ENCODE measurements at places on chromosomes 7 and 10. TPM values are rescaled to one million over a fixed set of nuclear protein-coding genes. Genes with fewer than 3 reads are reported as not detected.

- H3K4me3 ChIP-seq = no peak overlapping the region
- DNase-seq = no peak
- H3K27me3 ChIP-seq = peaks cover 4% of the 10 kb centered on the region
- H3K4me1 ChIP-seq = peaks cover 28% of the 10 kb centered on the region
- no peak overlapping the region for H3K27ac ChIP-seq
- no peaks in the 10 kb centered on the region for H3K36me3 ChIP-seq
These were observed 197.2 kb downstream of the REEP3 start for GRCh38 chr10:63718421-63718820.

SFRP4 gene
- not detected for total RNA-seq

ANKRD2 gene
- 0.15 TPM for total RNA-seq

DNA sequence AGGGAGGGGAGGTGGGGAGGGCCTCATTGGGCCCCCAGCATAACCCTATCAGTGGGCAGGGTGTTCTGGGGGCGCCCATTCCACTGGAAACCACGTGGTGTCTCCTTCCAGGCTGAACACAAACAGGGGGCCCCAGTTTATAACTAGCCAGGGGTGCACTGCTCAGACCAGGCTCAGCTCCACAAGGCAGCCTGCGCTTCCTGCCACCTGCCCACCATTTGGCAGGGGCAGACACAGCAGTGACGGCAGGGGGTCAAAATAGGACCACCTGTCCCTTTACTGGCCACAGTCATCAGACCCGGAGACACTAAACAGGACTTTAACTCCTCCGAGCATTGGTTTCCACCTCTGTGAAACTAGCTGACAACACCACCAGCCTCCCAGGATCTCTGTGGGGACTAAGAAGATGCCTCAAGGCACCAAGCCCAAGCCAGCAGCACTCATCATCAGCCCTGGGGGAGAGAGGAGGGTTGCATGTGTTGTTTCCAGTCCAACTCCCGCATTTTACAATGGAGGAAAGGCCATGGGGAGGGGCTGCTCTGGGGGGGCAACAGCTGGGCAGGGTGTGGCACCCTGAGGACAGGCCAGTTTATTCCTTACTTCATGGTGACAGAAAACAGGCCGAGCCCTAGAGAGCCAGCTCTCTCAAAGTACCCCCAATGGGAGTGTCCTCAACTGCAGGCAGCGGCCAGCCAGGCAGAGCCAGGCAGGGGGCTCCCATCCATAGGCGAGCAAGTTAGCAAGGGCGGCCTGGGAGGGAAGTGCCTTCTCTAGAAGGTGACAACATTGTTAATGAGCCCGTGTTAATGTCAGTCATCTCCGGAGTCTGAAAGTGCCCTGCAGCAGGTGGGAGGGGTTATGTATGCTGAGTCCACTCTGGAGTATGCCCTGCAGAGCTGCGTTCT is 127.6 kb downstream of the TNS3 start:
- H3K36me3 ChIP-seq = no peaks in the 10 kb centered on the region
- H3K27ac ChIP-seq = no peak overlapping the region
- H3K4me1 ChIP-seq = no peaks in the 10 kb centered on the region
- H3K27me3 ChIP-seq = no peaks in the 10 kb centered on the region

FBXO24 gene
- total RNA-seq = 1.8 TPM

GRCh38 chr10:69318106-69318866 is 40.0 kb downstream of the HK1 start:
- no peaks in the 10 kb centered on the region for H3K27me3 ChIP-seq
- peak overlapping the region; percentile 97 for H3K4me3 ChIP-seq
- H3K36me3 ChIP-seq = peaks cover 20% of the 10 kb centered on the region
- peak; percentile 92 for DNase-seq

DNA sequence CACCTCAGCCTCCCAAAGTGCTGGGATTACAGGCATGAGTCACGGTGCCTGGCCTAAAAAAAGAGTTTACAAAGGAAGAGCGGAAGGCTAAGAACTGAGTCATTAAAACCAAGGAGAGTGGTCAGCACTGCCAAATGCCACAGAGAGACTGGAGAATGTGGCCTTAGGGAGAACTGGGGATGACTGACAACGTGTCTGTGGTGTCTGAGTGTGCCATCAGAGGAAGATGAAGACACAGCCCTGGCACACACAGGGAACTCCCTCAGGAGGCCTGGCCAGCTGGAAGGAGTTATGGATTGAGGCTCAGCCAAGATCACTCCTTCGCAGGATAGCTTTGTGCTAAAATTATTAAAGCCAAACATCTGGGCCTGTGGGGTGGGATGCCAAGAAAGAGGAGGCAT is 3.9 kb upstream of the INA start:
- H3K36me3 ChIP-seq = no peaks in the 10 kb centered on the region
- DNase-seq = no peak
- peaks cover 7% of the 10 kb centered on the region for H3K4me1 ChIP-seq
- H3K4me3 ChIP-seq = no peak overlapping the region
- no peak overlapping the region for H3K27ac ChIP-seq

DNA sequence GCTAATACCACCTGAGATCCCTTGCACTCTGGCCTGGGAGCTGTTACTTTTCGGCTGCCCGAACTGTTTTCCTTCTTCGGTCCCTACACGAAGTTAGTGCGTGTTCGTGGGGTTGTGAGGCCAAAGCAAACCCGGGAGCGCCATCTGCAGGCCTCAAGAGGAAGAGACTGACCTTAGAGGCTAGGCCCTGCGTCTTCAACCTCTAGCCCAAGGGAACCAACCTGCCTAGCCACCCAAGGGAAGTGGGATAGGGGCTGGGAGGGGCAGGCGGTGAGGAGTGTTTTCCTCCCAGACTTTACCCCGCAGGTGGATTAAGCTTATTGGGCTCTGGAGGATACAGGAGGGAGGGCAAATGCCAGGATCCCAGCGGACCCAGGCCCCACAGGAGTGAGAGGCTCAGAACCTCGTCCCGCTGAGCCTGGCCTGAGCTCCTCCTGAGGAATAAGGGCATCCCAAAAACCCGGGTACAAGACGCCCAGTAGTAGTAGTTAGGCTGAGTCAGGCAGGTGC is 1.7 kb upstream of the PAX2 start:
- peaks cover 26% of the 10 kb centered on the region for H3K4me1 ChIP-seq
- no peak overlapping the region for H3K4me3 ChIP-seq
- no peak overlapping the region for H3K27ac ChIP-seq
- peaks cover 85% of the 10 kb centered on the region for H3K27me3 ChIP-seq
- DNase-seq = peak; percentile 62

- no peaks in the 10 kb centered on the region for H3K27me3 ChIP-seq
- H3K36me3 ChIP-seq = no peaks in the 10 kb centered on the region
- peak overlapping the region; percentile 53 for H3K27ac ChIP-seq
These were observed 235.2 kb upstream of the GRB10 start for GRCh38 chr7:51017576-51018535.

DNA sequence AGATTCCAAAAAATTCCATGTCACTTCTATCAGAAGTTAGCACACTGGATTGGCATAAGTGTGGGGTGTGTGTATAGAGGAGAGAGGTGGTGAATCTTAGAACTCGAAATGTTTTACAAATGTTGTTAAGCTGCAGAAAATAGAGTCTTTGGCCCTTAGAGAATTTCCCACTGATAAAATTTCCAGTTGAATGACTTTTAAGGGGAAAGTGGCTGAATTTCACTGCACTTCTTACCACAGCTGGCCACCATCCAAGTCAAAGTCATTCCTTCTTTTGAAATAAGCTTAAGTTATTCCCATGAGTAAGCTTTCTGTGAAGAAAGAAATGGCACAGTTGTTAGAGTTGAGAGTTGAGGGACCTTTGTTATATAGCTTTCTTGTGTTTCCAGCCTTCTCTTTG is 13.9 kb downstream of the VCL start:
- no peak overlapping the region for H3K27ac ChIP-seq
- H3K27me3 ChIP-seq = no peaks in the 10 kb centered on the region
- DNase-seq = no peak
- no peak overlapping the region for H3K4me3 ChIP-seq
- peaks cover 25% of the 10 kb centered on the region for H3K36me3 ChIP-seq

DNA sequence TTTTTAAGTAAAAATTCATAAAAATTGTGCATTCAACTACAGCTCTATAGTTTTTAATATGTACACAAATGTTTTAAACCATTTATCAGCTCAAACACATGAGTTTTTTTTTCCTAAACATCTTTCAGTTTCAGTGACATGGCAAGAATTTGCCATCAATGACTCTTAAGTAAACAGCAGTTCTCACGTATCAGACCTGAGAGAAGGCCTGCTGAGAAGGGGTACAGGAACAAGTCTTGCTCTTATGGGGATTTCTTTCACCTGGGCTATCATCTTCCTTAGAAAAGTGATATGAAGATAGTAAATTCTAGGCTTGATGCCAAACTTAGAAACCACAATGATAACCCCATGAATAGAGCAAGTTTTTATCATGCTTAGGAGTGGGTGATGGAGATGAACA is 467.8 kb downstream of the ARL4A start:
- H3K36me3 ChIP-seq = no peaks in the 10 kb centered on the region
- no peak overlapping the region for H3K4me3 ChIP-seq
- DNase-seq = no peak
- H3K27me3 ChIP-seq = peaks cover 4% of the 10 kb centered on the region

GRCh38 chr10:48417374-48417773 is 110.9 kb downstream of the MAPK8 start:
- H3K4me1 ChIP-seq = peaks cover 2% of the 10 kb centered on the region
- H3K27me3 ChIP-seq = no peaks in the 10 kb centered on the region
- H3K36me3 ChIP-seq = peaks cover 19% of the 10 kb centered on the region

DNA sequence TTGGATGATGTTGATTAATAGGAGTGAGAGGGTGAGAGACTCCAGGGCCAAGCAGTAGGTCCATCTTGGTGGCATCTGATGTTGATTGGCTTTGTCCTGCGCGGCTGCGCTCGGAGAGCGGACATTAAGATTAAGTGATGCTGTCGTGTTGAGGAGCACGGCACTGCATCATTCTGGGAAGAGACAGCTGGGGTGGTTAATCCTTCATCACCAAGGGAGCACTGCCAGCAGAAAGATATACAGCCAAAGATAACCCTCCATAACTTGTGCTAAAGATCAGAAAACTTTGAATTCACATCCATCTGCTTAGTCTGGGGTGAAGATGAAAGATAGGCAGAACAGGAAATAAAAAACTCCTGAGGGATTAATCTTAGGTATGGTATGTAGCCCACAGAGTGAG is 208.3 kb downstream of the LRMDA start:
- DNase-seq = no peak
- H3K27me3 ChIP-seq = peaks cover 5% of the 10 kb centered on the region
- H3K36me3 ChIP-seq = no peaks in the 10 kb centered on the region
- H3K4me3 ChIP-seq = no peak overlapping the region
- no peaks in the 10 kb centered on the region for H3K4me1 ChIP-seq
- H3K27ac ChIP-seq = no peak overlapping the region

H2BK1 gene
- not detected for total RNA-seq

DNA sequence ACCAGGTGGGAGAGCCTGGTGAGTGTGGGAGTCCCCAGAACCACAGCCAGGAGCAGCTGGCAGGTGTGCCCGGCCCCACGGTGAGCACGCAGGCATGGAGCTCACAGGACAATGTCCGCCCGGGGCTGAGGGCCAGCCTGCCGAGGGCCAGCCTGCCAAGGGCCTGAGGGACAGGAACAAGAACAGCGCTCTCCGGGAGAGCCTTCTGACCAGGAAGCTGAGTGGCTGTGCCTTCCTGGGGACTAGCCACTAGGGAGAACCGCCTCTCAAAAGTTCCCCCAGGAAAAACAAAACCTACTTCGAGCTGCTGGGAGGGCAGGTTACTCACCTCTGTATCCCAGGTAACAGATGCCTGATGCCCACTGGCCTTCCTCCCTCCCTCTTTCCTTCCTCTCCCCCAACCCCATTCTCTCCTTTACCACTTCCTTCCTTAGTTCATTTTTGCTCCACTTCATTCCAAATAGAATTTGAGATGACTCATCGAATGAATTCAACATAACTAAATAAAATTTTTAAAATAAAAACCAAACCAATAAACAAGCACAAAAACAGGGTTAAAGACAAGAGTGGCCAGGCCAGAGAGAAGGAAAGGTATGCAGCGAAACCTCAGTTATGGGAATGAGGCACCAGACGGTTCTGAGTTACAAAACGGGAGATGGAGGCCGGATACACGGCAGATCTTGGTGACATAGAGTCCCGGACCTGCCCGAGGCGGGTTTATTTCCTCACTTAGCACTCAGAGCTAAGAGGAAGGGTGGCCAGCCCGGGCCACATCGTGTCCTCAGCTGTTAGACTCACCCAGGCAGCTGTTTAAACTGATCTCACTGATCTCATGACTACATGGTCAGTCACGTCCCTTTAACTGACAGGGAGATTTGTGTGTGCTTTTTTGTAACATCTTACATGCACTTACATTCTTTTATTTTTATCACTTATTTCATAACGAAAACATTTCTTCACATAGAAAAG is 128.5 kb downstream of the TNS3 start:
- no peaks in the 10 kb centered on the region for H3K27me3 ChIP-seq
- DNase-seq = no peak

- H3K36me3 ChIP-seq = peaks cover 4% of the 10 kb centered on the region
- H3K4me1 ChIP-seq = peaks cover 27% of the 10 kb centered on the region
- no peak overlapping the region for H3K27ac ChIP-seq
- no peak overlapping the region for H3K4me3 ChIP-seq
- H3K27me3 ChIP-seq = no peaks in the 10 kb centered on the region
- no peak for DNase-seq
These were observed 34.2 kb downstream of the MYOF start for GRCh38 chr10:93447970-93448369.

PLXDC2 gene
- total RNA-seq = not detected

C7orf33 gene
- total RNA-seq = not detected

DNA sequence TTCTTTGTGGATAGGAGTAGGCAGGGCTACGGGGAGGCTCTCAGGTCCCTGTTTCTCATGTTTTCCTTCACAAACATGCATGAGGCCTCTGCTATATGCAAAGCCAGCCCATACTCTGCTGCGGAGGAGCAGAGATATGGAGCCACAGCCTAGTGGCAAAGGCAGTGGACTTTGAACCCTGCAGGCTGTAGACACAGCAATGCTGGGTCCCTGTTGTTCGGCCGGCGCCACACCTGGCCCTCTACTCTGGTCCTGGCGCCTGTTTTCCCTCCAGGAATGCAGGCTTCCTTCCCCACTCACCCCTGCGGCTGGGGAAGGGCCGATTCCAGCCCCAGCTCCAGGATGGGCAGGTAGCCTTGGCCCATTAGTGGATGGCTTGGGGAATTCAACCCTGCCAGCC is 11.5 kb downstream of the CLRN3 start:
- H3K27me3 ChIP-seq = peaks cover 9% of the 10 kb centered on the region
- no peak overlapping the region for H3K27ac ChIP-seq

CFAP58 gene
- total RNA-seq = 0.45 TPM

ITPRID1 gene
- not detected for total RNA-seq

PPRC1 gene
- 32.5 TPM for total RNA-seq

- no peaks in the 10 kb centered on the region for H3K36me3 ChIP-seq
- no peaks in the 10 kb centered on the region for H3K4me1 ChIP-seq
- DNase-seq = no peak
- H3K27me3 ChIP-seq = peaks cover 4% of the 10 kb centered on the region
These were observed 1.1 kb upstream of the GALNTL5 start for GRCh38 chr7:151954866-151955820.

DNA sequence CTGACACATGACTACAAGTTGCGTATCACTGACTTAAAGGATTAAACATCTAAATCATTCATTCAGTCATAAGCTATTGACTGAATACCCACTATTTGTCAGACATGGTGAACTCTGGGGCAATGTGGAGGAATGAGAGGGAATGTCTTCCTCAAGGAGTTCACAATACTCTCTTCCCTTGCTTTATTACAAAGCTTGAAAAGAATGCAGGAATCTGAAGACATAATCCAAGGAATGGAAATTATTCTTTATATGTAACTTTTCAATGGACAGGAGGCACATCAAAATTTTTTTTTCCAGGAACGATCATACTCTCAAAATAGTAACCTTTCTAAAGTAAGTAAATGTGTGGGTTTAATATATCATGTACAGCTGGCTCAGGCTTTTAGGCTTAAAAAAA is 111.9 kb downstream of the ATXN7L1 start:
- peaks cover 29% of the 10 kb centered on the region for H3K27me3 ChIP-seq
- no peak overlapping the region for H3K27ac ChIP-seq
- peaks cover 54% of the 10 kb centered on the region for H3K4me1 ChIP-seq
- no peak for DNase-seq
- no peaks in the 10 kb centered on the region for H3K36me3 ChIP-seq
